Stimulated activated CD8-positive, alpha-beta memory T cell treated with anti-CD3 and anti-CD28 coated beads, Interleukin-2, amount 100 ng/mL, for 1 hour (primary cell): ENCODE measurements at places on chromosomes 3 and 15.

- DNase-seq, result no peak
Observed at GRCh38 chr15:37764733-37765191, 169.7 kb upstream of the TMCO5A start.

- DNase-seq, result no peak
Observed at GRCh38 chr15:35383506-35383905, 162.5 kb downstream of the DPH6 start.

- DNase-seq, result no peak
Observed at GRCh38 chr3:109643590-109643989, 306.2 kb upstream of the DPPA4 start.

DNA sequence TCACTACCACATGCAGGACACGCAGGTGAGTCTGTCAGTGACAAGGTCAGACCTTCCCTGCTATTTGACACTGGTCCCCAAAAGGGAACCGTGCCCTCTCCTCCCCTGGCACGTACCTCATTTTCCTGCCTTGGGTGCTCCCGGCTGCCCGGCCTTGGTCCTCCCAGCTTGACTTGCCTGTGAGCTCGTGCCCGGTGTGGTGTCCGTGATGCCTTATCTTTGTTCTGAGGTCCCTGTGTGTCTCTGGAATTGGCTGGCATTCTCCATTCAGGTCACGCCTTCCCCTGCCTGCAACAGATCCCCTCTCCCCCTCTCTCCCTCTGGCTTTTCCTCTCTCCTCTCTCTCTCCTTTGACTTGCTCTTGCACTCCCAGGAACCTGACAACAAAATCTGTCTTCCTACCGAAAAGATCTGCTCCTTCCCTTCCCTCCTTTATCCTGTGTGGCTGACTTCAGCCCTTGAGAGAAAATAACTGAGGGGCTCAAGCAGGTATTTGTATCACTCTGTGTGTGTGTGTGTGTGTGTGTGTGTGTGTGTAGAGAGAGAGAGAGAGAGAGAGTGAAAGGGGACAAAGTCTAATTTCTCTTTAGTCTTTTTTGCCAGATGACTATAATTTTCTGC lies at the start of gene MASP1:
MASP1 (minus strand) TSS at position 226 of the 621 bp plus-strand sequence; CDS start at position 121, 105 bp downstream.
- DNase-seq, result no peak

DNA sequence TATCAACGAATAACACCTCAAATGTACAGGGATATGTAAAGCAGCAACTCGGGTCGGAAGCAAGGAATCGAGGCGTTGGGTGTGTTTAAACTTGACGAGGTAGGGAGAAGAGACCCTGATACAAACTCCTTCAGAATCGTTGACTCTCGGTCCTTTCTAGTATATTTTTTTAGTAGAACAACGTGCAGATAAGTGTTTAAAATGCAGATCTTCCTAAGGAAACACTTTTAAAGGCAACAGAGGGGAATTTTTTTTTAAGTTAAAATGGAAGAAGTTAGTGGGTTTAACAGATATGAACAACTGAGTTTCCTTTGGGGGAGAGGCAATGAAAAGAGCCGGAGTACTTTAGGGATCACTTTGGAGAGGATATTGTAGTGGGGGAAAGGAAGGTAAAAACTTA lies 1.1 kb upstream of the KPNA4 start:
- no peak for DNase-seq

DNA sequence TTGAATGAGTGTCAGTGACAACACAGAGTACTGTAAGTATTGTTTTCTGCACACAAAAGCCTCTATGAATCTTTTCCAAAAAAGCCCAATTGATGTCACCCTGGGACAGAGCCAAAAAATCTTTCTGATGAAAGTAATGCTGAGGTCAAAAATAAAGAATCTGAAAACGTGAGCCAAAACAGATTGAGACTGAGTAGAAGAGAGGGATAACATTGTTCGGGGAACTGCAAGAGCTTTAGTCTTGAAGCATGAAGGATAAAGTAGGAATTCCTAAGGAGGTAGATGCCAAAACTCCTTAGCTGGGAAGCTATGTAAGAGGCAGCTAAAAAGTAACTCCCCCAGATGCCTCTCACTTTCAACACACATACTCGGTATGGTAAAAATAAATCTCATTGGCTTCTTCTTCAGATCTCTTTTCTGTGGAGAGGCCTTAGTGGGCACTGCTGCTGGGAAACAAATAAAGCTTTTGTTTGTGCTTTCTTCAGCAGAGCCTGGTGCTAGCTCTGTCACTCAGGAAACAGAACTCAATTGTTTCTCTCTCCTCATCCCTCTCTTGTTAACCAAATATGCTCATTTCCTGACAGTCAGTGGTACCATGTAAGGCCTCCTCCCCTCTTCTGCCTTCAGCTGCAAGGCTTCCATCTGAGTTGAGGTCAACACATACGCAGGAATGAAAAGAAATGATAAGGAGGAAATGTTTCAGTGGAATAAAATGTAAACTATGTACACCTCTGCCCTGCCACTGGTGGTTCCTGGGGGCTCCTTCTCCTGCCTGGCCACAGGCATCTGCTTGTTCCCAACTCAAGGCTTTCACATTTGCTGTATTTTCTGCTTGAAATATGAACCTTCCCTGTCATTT lies 58.1 kb downstream of the CD200 start:
- DNase-seq, result no peak

DNA sequence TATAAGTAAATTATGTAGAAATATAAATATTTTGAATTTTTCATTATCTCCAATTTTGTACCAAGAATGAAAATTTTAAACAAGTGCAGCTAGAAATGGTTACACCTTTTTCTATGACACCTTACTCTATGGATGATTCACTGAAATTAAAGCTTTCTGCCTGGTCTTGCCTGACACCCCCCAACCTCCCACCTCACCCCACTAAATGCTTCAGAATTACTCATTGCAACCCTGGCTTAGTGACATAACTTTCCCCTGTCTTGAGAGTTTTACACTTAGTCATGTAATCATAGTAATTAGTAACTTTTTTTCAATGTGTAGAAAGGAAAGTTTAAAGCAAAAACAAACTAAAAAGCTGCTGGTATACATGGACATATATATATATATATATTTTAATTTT lies 42.0 kb upstream of the MEIS2 start:
- DNase-seq, result no peak

DNA sequence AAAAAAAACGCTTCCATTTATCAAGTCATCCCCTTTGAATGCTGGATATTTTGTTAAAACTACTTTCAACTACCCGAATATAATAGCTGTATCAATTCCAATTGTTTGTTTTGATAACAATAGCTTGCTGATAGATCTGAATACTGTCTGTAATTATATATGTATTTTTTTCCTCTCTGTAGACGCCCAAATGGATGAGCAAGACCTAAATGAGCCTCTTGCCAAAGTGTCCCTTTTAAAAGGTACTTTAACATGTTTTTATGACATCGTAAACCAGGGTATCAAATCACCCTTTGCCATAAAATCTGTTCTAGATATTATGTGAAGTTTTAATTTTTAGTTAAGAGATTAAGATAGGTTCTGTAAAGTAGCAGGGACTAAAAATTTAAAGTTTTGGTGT lies 111.5 kb upstream of the FLNB start:
- no peak for DNase-seq

DNA sequence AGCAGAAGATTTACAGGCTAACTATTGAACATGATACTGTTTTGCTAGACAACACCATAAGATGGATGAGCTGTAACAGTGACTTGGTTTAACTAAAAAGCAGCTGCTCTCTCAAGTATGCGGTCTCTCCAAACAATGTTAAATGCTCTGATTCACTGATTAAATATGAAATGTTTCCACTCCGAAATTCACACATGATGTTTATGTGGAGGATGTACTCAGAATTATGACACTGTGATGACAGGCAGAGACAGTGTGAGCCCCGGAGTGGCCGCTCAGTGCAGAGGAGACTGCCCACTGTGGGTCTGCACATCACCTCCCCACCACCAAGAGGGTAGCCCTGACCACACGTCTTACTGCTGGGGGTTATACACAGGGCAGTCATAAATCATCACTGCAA lies 83.9 kb upstream of the MEX3B start:
- DNase-seq, result no peak

DNA sequence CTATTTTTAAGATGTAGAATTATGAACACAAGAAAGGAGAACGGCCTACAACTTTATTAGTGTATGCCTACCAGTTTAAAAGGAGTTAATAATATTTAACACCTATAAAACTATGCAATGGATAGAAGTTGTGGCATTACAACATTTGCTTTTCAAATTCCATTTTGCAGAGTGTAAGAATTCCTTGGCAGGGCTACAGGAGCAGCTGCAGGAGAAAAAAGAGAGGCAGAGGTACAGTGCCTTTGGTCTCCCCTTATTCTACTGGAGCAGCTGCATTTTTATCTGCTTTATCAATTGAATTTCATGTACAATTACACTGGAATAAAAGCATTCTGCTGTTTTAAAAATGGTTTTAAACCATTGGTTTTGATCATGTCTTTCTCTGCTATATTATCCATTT lies 145.7 kb upstream of the KCNH8 start:
- DNase-seq, result no peak

- no peak for DNase-seq
Observed at GRCh38 chr3:161217496-161217895, 3.6 kb upstream of the NMD3 start.

DNA sequence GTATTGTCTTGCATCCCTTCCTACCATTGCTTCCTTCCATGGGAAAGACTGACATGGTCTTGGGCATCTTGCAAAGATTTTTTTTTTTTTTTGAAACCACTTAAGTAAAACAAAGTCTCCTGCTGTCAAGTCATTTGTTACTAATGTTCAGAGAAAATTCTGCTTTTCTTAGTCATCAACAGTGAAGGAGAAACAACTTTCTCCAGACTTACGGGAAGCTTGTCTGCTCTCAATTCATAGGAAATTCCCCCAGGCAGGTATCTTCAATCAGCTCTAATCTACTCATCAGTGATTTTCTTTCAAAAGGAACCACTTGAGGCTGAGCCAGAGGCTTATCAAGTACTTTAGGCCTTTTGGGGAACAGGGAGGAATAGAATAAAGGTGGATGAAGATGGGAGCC lies 15.9 kb upstream of the DRD3 start:
- no peak for DNase-seq

GRCh38 chr15:29129221-29129620 lies 140.4 kb downstream of the NSMCE3 start:
- no peak for DNase-seq

- DNase-seq, result no peak
Observed at GRCh38 chr3:173913974-173914421, 516.5 kb downstream of the NLGN1 start.

- no peak for DNase-seq
Observed at GRCh38 chr3:159941038-159942000, 47.3 kb upstream of the IL12A start.

DNA sequence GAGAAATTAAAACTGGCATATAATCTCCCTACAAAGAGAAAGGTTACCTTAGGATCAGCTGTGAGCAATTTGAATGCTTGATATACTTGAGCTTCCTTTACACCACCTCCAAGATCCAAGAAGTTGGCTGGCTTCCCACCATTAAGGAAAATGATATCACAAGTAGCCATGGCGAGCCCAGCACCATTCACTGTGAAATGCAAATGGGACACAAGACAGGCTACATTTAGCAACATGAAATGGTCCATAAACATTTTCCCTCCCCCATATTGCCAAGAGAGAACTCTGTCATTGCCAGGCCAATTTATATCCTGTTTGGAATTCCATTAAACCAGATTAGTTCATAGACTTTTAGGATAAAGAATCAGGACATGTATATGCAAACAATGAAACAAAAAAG lies 158.7 kb downstream of the SUCLG2 start:
- no peak for DNase-seq

DNA sequence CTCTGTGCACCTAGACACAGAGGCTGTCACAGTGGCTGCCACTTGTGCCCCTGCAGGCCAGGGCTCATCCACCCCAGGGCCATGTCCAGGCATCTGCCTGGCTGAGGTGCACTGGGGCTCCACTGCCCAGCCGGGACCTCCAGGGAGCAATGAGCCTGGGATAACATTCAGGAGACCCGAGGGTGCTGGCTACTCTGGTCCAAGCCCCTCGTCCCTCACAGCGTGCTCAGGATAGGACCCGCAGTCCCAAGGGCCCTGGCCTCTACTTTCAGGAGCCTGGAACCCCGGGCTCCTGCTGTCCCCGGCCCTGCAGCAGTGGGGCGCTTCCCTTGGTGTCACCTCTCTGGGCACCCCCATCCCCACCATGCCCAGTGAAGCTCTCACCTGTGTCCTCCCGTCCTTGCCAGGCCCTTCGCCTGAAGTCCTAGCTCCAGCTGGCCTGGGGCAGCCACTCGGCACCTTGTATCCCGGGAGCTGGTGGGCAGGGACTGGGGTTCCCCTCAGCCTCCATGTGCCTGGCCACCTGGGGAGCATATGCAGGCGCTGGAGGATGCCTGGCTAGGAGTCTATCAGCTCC lies 157.8 kb downstream of the NSMCE3 start:
- DNase-seq, result no peak

- no peak for DNase-seq
Observed at GRCh38 chr3:141065841-141066805, 15.0 kb downstream of the SPSB4 start.
